Esophagus squamous epithelium (tissue), 5 donors: ENCODE measurements at places on chromosomes 2 and 18.

GRCh38 chr2:60959501-60959900, 58.0 kb upstream of the PEX13 start:
- DNase-seq: no peak

- DNase-seq: no peak
Measured at GRCh38 chr2:186442885-186443284, 43.2 kb upstream of the ZC3H15 start.

- no peak for DNase-seq
Measured at GRCh38 chr2:78615956-78616355, 409.5 kb upstream of the REG3G start.

DNA sequence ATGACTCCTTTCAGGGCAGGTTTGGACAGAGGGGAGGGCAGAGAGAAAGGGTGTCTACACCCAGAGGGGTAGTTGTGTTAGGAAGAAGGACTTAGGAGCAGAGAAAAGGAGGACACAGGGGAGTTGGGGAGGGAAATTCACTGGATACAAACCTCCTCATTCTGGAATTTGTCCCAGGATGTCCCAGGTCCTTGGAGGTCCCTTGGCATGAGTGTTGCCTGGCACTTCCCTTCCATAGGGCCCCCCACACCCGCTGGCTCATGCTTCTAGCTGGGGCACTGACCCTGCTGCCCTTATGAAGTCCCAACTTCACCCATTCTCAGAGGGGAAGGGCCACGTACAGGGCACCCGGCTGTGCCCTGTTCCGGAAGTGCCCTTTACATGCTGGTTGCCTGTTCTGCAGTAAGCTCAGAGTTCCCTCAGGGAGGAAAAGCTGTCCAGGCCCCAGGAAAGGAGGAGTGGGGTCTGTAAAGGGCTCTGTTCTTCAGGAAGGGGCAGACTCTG, 93.6 kb upstream of the SMAD2 start:
- DNase-seq: no peak
